Mucosa of descending colon (tissue), 3 donors: ENCODE measurements at places on chromosomes 5 and 9. TPM values are rescaled to one million over a fixed set of nuclear protein-coding genes. Genes with fewer than 3 reads are reported as not detected.

- no peak for DNase-seq
Observed at GRCh38 chr5:170493028-170493820, 10.6 kb upstream of the KCNIP1 start.

GRCh38 chr9:70083429-70083828, 39.8 kb downstream of the MAMDC2 start:
- no peak for DNase-seq

- DNase-seq, result no peak
Observed at GRCh38 chr5:60526336-60526875, 173.6 kb downstream of the DEPDC1B start.

- DNase-seq, result no peak
Observed at GRCh38 chr5:87263498-87263897, 4.2 kb upstream of the RASA1 start.

GRCh38 chr5:112005623-112005930, 248.6 kb upstream of the NREP start:
- DNase-seq, result no peak

GRCh38 chr9:96430377-96430776, 12.2 kb upstream of the ZNF367 start:
- no peak for DNase-seq

DNA sequence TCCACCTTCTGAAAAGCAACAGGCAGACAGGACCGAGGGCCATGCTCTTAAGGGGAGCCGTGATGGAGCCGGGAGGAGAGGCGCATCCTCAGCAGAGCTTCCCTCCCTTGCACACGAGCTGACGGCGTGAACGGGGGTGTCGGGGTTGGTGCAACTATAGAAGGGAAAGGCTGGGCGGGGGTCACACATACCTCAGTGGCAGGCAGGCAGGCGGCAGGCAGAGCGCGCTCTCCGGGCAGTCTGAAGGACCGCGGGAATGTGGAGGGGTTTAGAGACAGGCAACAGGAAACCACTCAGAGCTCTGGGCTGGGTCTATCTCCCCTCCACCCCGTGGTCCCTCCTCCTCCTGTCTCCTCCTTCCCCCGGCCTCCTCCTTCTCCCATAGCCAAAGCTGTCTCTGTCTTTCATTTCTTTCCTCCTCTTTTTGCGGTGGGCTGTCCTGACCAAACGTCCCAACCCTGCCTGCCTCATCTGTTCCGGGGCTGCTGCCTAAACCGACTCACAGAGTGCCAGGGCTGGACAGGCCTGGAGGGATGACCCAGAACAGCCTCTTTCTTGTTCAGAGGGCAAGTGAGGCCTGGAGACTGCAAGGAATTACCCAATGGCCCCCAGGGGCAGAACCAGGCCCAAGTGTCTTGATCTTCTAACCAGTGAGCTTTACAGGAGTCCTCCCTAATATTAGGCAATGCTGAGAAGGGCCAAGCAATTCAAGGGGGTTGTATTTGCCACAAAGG, at the start of gene SPARC:
TSS of gene SPARC (minus strand) at position 242 of the 734 bp plus-strand sequence. CDS start 10,727 bp downstream, outside the sequence.
- DNase-seq, result peak; percentile 79

DNA sequence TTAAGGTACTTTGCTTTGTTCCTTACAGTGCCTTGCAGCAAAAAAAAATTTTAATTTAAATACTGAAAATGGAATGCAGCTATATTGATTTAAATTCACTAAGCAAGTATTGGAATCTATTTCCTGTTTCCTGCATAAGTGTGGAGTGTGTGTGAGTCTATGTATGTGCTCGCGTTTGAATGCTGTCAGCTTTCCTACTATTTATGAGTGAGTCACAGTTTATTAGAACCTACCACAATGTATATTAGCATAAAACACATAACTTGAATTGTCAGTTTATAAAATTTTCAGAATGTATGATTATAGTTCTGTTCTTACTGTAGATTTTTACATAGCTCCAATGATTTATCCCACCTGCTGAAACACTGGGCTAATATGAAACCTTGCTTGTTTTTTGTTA, 302.1 kb downstream of the NR2F1-AS1 start:
- DNase-seq, result no peak

DNA sequence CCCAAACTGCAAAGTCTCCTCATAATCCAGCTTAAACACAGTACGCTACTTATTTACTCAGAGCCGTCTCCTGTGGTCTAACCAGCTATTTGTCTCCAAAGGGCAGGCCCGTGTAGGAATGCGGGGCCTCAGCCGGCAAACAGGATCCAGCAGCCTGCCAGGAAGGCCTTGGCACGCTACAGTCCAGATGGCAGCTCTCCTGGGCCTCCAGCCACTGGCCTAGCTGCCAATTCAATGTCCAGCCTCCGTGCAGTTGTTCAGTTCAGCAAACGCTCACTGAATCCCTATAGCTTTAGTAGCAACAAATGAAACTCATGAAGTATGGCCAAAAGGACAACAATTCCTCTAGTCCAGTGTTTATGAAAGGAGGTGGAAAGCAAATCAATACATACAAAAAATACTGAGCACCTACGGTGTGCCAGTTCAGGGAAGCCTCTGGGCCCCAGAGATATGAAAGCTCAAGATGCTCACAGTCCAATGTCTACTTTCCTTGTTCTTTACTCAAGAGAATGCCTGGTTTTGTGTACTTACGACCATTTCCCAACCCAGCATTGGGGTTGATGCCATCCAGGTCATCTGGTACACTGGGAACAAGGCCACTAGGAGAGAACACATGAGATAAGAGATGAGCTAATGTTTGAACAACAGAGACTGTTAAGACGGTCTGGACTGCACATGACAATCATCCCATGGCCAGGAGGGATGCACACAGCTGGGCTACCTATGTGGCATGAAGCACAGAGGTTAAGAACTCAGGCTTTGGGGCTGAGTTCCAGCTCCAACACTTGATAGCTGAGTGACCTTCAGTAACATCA, 8.3 kb downstream of the CDK5RAP2 start:
- no peak for DNase-seq

GRCh38 chr5:154086641-154087040, 47.9 kb downstream of the MFAP3 start:
- DNase-seq, result no peak

DNA sequence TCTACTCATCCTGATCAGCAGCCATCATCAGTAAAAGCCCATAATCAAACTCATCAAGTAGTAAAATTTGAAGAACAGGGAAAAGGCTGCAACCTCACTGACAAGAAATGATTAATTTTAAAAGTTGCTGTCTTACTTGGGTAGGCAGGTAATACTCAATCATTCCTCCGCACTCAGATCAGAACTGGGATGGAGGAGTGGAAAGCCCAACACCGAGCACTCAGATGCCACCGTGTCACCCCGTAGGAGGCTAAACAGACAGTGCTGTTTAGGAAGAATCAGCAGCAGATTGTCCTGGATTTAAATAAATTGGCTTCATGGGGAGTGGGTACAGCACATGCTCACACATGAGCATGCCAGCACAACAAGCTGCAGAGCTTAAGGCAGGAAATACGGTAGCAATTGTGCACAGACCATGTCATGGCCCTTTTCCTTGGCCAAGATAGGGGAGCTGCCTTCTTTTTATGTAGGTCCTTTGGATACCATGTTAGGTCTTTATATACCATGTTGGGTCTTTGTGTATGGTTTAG, 92.6 kb upstream of the CDH6 start:
- no peak for DNase-seq

GRCh38 chr5:125597338-125597737, 825.9 kb upstream of the GRAMD2B start:
- DNase-seq, result no peak

GRCh38 chr9:16794871-16795639, 75.4 kb downstream of the BNC2 start:
- peak; percentile 20 for DNase-seq

GRCh38 chr9:124693403-124693802, 77.7 kb downstream of the NR6A1 start:
- no peak for DNase-seq

DNA sequence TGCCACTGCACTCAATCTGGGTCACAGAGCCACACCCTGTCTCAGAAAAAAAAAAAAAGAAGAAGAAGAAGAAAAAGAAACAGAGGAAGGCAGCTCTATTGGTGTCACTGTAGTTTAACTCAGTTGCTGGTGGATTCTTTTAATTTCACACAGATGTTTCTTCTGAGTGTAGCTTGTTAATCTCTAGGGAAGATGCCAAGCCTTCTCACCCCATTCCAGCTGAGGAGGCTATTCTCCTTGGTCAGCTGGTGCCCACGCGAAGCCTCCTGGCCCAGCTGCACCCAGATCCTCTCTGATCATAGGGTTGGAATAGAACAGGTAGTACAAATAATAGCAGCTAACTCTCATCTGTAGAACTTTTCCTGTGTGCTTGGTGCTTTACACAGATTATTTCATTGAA, 113.8 kb upstream of the SPRY4 start:
- DNase-seq, result no peak

DNA sequence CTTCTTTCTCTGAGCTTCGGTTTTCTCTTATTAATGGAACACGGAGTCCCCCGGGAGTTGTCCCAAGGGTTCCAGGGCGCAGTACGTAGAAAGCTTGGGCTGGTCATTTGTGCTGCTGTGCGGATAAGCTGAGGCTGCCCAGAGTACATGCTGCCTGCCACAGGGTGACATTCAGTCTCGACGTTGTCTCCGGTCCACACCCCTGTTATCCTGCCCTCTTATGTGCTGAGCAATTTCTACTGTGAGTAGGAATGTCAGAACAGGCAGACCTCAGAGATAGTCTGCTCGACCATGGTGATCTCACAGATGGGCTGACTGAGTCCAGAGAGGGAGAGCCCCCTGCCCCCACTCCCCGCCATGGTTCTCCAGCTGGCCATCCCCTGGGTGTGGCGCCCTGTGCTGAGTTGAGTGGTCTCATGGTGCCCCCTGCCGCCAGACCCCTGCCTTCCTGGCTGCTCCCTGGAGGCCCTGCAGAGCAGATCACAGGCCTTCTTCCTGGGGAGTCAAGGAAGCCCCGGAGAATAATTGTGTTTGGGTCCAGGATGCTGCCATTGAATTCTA, 124.0 kb downstream of the RGS3 start:
- peak; percentile 41 for DNase-seq

DNA sequence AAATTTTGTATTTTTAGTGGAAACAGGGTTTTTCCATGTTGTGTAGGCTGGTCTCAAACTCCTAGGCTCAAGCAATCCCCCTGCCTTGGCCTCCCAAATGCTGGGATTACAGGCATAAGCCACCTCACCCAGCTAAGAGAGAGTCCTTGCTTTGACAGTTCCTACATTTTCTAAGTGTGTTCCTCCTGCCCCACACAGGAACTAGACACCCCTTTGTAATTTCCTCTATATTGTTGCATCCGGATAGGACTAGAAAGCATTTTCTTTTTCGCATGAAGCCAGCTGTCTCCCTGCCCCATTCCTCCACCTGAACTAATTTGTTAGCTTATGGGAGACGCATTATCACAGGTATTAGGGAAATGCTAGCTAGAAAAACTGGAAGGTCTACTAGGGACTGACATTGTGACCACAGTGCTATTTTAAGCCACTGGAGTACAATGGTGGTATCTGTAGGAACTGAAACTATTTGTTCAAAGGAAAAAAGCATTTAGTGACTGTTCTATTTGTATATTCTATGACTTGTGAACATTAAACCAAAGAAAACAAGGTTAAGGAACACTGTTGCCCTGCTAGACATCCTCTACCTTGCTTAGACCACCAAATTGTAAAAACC, 214.1 kb downstream of the SMARCA2 start:
- no peak for DNase-seq

- DNase-seq, result no peak
Observed at GRCh38 chr5:113162770-113163169, 186.2 kb downstream of the DCP2 start.

- peak; percentile 52 for DNase-seq
Observed at GRCh38 chr9:128689820-128690683, 1.0 kb downstream of the SET start.

DNA sequence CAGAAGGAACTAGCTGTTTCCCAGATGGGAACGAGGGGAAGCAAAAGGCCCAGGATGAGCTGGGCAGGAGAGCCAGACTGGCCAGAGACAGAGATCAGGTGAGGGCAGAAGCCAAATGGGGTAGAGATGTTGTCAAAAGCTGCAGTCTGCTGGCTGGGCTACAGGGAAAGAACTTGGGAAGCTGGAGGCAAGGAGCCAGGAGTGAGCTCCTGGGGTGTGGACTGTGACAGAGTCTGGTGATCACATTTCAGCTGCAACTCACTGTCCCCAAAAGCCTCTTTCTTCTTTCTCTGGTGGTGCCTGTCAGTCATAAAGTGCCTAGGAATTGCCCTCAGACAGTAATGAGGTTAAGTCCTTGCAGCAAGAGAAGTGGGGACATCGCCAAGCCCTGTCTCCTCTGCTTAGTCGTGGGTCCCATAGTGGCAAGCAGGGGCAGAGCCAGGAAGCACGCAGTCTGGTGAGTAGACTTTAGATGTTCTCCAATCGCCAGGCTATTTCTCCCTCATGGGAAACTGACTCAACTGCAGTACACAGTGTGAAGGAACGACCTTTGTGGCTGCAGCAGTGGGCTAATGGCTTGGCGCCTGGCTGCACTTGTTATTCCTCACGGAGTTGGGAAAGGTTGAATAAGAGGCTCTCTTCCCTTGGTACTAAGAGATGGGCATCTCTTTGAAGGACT, 2.5 kb upstream of the FSD1L start:
- no peak for DNase-seq

GRCh38 chr5:24642022-24642421, 2.8 kb downstream of the CDH10 start:
- DNase-seq, result no peak

DNA sequence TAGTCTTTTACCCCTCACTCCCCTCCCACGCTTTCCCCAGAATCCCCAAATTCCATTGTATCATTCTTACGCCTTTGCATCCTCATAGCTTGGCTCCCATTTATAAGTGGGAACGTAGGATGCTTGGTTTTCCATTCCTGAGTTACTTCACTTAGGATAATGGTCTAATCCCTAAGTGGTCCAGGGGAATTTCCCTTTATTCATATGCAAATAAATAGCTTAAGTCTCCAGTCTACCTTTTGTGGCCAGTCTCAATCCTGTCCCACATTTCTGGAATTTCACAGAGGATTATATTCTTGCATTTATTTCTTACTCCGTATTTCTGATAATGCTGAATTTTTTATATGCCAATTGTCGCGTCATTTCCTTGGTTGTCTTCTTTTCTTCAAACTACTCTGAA, 245.6 kb upstream of the DAB2 start:
- DNase-seq, result no peak

GRCh38 chr5:32130865-32131264, 43.3 kb downstream of the GOLPH3 start:
- no peak for DNase-seq

GRCh38 chr5:149988126-149988525, 12.3 kb downstream of the TIGD6 start:
- DNase-seq, result no peak

- DNase-seq, result no peak
Observed at GRCh38 chr9:136925414-136926153, 19.0 kb downstream of the FBXW5 start.

Gene SPATA31D4
- total RNA-seq, result not detected

Gene WDR31
- 2.6 TPM for total RNA-seq

Gene DMRT3
- total RNA-seq, result not detected

Gene EIF4E1B
- total RNA-seq, result not detected

Gene DND1
- total RNA-seq, result 1.1 TPM

Gene GRIN1
- total RNA-seq, result 0.36 TPM

Gene MAMDC4
- 15.4 TPM for total RNA-seq

Gene GDNF
- 17.3 TPM for total RNA-seq

Gene GDF9
- total RNA-seq, result 0.36 TPM

Gene MARCOL
- not detected for total RNA-seq

Gene MORN5
- 1.6 TPM for total RNA-seq

Gene SEPTIN8
- 49.9 TPM for total RNA-seq

Gene ACOT12
- total RNA-seq, result not detected
